ENCODE measurements at places on chromosomes 4 and X. TPM values are rescaled to one million over a fixed set of nuclear protein-coding genes. Genes with fewer than 3 reads are reported as not detected.

Gene BANK1
- 0.72 TPM for total RNA-seq

Gene ARMCX2
- total RNA-seq: 58.3 TPM

Gene TGIF2LX
- not detected for total RNA-seq

Gene RBM41
- total RNA-seq: 24.1 TPM

Gene GLRB
- total RNA-seq: 3.4 TPM

Gene MAP7D2
- total RNA-seq: 0.24 TPM

Gene TMEM144
- 5.3 TPM for total RNA-seq

Gene FAM133A
- total RNA-seq: not detected

Gene C1QTNF7
- not detected for total RNA-seq

Gene SLC9B1
- not detected for total RNA-seq

Gene AKAP14
- total RNA-seq: 0.64 TPM

Gene TMPRSS11F
- total RNA-seq: 0.85 TPM

Gene FABP2
- not detected for total RNA-seq

Gene TMEM150C
- total RNA-seq: not detected

Gene RS1
- not detected for total RNA-seq

Gene BMX
- 0.64 TPM for total RNA-seq

Gene ZNF157
- 0.24 TPM for total RNA-seq

All from tracheal epithelial cell (primary cell).